ENCODE measurements at places on chromosomes 12 and 14.
A peak's percentile ranks its signal among the peaks of the same experiment; 100 is the strongest.

DNA sequence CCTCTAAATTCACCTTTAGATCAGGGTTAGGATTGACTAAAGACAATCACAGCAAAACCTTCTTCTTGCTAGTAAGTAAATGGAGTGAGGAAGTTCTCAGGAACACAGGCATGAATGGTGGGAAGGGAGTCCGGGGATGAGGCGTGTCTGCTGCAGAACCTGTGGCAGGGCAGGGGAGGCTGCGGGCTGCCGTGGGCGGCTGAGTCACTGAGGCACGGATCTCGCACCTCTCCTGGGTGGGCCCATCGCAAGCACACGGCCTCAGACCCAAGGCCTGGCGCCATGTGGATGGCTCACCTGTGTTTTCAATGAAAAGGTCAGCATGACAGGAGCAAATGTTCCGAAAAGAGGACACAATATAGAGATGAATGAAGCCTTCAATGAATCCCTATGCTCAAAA lies 85.4 kb downstream of the PIWIL1 start:
- DNase-seq: no peak

DNA sequence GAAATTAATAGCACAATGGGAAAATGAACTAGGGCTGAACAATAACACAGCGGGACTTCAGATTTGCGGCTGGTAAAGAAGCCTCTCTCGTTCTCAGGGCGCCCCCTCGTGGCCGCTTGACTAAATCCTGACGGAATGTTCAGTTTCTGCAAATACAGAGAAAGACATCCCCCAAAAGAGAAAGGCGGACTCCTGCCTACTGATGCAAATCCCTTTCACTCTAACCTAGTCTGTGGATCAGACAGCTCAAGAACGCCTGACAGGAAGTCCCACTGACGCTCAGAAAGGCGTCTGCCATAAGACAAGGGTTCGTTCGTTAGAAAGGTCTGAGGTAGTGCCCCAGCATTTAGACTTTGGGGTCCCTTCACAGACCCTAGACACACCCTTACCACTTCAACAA lies 2.5 kb downstream of the NUAK1 start:
- DNase-seq: peak; percentile 88

DNA sequence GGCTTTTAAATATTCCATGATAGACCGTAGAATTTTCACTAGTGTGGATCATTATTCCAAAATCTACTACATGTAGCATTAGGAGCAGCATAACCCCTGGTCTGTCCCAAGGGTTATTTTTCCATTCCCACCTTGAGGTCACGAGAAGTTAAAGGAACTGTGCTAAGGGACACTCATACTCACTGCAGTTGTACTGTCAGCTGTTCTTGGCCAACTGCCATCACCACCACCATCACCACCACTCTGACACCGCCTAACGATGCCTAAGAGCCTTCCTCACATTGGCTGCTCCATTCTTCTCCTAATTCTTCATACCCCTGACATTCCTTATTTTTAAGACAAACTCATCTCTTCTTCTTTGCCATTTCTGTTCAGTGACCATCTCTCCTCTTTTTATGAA lies 13.4 kb upstream of the PTGDR start:
- peak; percentile 20 for DNase-seq

DNA sequence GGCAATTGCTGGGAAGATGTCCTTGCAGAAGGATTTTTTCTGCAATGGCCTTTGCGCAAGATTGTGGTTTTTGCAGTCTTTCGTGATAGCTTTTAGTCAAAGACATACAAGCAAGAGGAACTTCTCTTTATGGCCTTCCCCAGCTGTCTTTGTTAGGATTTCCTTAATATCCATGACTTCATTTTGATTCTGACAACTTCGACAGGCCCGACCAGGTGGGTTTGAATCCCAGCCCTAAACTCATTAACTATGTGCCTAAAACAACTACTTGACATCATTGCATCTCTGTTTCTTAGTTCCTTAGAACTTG lies 13.3 kb upstream of the VRK1 start:
- DNase-seq: peak; percentile 75

- no peak for DNase-seq
These were observed 109.6 kb downstream of the RMST start for GRCh38 chr12:97572220-97572619.

- no peak for DNase-seq
These were observed 360.4 kb upstream of the GARIN6 start for GRCh38 chr12:99287136-99287535.

DNA sequence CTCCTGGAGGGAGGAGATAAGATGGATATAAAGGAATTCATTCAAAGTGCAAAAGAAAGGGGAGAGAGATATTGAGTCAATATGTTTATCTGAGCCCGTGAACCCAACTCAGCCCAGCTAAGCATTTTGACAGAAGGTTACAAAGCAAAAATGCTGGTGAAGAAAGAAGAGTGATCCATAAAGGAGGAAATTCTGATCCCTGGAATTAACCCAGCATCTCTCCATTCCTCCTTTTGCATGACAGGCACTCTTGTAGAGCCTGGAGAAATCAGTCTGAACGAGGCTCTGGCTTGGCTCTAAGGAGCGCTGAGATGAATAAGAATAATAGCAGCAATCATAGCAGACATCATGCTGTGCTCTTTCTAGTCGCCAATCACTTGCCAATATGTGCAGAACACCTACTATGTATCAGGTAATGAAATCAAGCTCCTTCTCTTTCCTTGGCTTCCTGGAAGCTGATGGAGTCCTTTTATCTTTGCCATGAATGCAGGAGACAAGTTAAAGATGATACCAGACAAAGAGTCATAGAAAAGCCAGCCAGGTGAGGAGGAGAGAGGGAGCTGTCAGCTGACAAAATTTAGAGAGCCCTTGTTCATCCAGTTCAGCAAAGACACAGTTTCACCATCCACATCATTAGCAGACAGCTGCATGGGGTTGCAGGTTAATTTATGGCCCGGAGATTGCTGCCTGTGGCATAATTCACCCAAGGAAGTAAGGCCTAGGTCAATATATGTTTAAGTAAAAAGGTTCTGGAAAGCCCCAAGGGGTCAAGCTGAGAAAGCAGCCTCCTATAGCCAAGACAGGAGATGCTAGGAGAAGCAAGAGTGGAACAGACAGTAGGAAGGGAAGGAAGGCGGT lies 476.5 kb upstream of the TBX3 start:
- DNase-seq: no peak

DNA sequence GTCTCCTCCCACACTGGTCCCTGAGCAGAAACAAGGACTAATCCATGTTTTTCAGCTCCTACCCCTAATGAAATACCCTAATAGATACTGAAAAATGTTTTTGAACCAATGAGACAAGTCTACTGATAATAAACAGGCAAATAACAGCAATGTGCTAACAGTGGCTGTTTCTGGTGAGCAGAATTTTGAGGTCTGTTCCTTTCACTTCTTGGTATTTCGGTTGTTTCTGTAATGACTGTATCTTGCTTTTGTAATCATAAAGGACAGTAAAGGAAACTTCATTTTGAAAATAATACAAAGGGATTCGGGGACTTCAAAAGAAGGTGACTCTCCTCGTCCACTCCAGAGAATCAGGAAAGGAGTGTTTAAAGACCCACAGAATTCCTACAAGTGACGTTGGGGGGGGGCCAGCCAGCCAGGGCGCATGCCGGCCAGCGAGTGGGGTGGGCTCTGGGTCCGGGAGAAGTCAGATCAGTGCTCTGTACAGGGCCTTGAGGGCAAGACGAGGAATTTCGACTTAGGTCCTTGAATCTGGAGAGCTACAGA lies 1.1 kb upstream of the CD9 start:
- DNase-seq: no peak

GRCh38 chr14:92747701-92748258 lies 647 bp downstream of the LGMN start:
- DNase-seq: no peak

GRCh38 chr14:91138511-91139359 lies 24.9 kb downstream of the DGLUCY start:
- peak; percentile 85 for DNase-seq

GRCh38 chr14:68718023-68718990 lies 74.6 kb downstream of the ZFP36L1 start:
- DNase-seq: peak; percentile 17

DNA sequence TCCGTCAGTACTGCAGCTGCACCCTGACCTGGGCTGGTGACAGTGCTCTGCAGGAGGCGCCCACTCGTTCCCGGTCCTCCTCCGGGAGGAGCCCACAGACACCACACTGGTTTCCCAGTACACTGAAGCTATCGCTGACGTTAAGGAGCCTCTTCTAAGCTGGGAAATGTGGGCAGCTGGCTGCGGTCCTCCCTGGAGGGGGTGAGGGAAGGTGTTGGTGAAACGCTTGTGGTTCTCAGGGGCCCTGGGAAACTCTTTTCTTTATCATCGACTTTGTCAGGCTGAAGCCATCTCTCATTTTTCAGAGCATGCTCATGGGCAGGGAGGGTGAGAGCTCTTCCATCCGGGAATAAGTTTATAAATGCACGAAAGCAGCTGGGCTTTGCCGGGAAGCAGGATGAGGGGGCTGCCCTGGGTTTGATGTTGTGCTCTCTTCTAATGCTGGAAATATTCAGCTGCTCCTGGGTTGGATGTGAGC lies 176.0 kb downstream of the CHST11 start:
- no peak for DNase-seq

GRCh38 chr12:93870020-93870795 lies 193.0 kb downstream of the CRADD start:
- no peak for DNase-seq

- no peak for DNase-seq
These were observed 150.1 kb upstream of the FSCB start for GRCh38 chr14:44657203-44657602.

GRCh38 chr14:82422230-82422629 lies 888.6 kb upstream of the SEL1L start:
- no peak for DNase-seq

DNA sequence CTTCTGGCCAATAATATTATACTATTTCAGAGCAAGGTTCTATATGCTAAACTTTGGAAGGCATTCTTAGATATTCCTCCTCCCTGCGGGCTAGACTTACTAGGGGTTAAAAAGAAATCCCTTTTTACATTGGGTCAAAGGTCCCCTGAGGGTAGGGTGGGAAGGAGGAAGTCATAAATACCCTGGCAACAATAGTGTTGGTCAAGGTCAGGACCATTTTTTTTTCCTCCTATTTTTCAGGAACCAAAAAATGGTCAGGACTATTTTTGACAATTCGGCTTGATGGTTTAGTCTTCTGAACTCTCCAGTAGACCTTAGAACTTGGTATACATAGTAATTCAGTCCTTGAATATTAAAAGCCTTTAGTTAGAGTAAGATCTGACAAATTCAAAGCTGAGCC lies 4.5 kb upstream of the NANOG start:
- DNase-seq: no peak

- peak; percentile 83 for DNase-seq
These were observed 18.6 kb downstream of the LGMN start for GRCh38 chr14:92729634-92730358.

- no peak for DNase-seq
These were observed 61.3 kb downstream of the CRADD start for GRCh38 chr12:93738199-93739058.

DNA sequence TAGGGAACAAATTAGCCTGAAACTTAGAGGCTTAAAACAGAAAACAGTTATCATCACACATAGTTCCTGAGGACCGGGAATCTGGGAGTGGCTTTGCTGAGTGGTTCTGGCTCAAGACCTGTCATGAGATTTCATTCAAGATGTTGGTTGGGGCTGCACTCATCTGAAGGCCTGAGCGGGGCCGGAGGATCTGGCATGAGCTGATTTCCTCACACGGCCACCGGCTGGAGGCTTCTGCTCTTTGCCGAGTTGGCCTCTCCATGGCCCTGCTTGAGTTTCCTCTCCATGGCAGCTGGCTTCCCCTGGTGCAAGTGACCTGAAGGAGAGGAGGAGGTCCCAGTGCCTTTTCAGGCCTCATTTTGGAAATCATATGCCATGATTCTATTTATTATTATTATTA lies 128.1 kb downstream of the PAPOLA start:
- DNase-seq: no peak

GRCh38 chr14:68972507-68973218 lies 6.4 kb downstream of the ACTN1 start:
- DNase-seq: no peak

GRCh38 chr14:59336706-59337105 lies 128.5 kb downstream of the GPR135 start:
- DNase-seq: no peak

GRCh38 chr14:63204407-63205043 lies at the start of gene RHOJ:
TSS of gene RHOJ (plus strand) at chr14:63204443. CDS start at chr14:63204870, 427 bp downstream.
- DNase-seq: no peak

DNA sequence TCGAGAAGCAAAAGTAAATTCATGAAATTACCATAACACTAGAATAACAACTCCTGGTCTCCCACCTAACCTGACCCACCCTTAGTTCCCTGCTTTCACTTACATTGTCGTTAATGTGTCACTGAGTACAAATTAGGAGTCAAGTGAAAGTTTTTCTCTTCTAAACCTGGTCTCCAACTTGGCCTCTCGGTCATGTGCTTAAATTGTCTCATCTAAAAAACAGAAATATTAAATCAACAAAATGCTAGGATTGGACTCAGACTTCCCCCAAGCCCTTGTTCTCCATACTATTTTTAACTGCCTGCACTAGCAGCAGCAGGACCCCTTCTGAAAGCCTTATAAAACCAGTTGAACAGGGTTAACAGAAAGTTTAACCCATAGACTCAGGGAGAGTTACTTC lies 1.8 kb upstream of the BTG1 start:
- DNase-seq: no peak

GRCh38 chr12:100565987-100566545 lies 7.4 kb upstream of the GAS2L3 start:
- DNase-seq: no peak

- DNase-seq: no peak
These were observed 1.4 kb downstream of the DACT1 start for GRCh38 chr14:58639198-58639565.

- DNase-seq: no peak
These were observed 23.4 kb upstream of the EID3 start for GRCh38 chr12:104280111-104280510.

DNA sequence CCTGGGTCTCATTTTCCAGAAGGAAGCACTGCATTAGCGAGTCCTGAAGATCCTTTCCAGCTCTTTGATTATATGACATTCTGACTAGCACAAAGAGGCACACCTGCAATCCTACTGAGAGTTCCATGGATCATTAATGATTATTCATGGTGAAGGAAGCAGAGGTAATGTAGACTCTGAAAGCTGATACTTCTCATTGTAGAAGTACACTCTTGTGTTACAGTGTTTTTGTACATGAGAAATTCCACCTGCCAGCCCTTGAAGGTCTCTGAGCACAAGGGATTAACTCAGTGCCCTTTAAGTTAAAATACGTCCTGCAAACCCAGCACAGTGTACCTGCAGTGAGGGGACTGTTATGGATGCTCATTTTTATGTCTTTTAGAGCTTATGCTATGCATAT lies 558.8 kb upstream of the FBXO33 start:
- no peak for DNase-seq

- DNase-seq: no peak
These were observed 112.6 kb downstream of the ESRRB start for GRCh38 chr14:76488551-76488950.

- DNase-seq: no peak
These were observed 169.9 kb downstream of the CACNA1C start for GRCh38 chr12:2222691-2223090.

- peak; percentile 88 for DNase-seq
These were observed 18.9 kb downstream of the DEGS2 start for GRCh38 chr14:100140452-100141078.
